ENCODE measurements at places on chromosomes 11 and 22.

DNA sequence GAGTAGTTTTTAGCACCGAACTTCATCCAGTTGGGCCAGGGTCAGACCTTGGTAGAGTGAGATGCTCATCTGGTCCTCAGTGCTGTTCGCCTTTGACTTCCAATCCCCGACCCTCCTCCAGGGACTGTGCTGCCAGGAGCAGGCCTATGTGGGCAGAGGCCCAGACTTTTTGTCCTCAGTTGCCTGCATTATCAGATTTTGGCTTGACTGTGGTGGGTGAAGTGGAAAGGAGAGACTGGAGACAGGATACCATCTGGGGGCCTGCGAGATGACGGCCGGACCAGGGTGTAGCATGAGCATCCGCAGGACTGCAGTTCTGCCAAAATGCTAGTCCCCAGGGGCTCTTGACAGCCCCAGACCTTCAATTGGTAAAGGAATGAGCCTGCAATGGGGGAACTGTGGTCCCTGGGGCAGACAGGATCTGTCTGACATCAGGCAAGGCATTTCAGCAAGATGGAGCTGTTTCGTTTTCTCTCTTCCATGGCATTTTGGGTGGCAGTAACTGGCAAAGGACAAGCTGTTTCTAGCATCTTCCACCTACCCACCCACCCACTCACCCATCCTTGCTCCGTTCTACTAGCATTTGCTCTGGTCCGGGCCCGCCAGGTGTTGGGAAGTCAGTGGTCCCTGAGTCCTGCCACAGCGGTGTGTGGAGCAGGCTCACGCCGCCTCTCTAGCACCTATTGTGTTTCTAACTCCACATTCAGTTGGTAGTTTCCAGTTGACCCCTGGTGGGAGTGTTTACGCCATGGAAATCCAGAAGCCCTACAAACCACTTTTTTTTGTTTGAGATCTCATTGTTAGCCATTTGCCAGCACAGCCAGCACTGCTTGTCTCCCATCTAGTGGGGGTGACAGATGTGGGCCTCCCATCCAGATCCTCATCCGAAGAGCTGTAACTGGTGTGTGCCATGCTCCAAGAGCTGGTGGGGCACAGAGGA, 53.5 kb downstream of the OTOG start:
- DNase-seq = no peak

DNA sequence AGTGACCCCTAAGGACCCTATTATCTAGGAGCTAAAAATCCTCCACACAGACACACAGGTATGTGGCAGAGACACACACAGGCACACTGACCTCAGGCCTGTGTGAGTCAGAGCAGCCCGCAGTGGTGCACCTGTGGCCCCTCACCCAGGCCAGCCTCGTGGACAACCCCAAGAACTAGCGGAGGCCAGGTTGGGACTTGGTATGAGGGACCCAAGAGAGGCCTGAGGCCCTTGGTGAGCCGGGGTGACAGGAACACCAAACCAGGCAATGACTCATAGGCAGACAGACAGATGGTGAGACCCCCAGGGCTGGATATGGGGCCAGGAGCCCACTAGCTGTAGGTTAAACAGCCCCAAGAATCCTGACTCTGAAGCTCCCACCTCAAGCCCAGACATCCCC, 6.0 kb downstream of the CASTOR1 start:
- no peak for DNase-seq

DNA sequence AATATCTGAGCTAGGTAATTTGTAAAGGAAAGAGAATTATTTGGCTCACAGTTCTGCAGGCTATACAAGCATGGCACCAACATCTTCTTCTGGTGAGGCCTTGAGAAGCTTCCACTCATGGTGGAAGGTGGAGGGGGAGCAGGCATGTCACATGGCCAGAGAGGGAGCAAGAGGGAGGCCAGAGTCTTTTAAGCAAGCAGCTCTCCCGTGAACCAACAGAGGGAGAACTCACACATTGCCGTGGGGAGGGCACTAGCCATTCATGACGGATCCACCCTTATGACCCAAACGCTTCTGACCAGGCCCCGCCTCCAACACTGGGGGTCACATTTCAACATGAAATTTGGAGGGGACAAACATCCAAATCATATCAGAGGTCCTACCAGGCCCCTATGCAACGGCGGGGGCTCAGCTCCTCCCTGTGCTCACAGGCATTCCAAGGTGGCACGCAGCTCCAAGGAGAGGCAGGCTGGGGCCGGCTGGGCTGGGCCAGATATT, 4.6 kb downstream of the C11orf96 start:
- DNase-seq = no peak

GRCh38 chr22:49618677-49618953, 209.1 kb downstream of the BRD1 start:
- DNase-seq = no peak

DNA sequence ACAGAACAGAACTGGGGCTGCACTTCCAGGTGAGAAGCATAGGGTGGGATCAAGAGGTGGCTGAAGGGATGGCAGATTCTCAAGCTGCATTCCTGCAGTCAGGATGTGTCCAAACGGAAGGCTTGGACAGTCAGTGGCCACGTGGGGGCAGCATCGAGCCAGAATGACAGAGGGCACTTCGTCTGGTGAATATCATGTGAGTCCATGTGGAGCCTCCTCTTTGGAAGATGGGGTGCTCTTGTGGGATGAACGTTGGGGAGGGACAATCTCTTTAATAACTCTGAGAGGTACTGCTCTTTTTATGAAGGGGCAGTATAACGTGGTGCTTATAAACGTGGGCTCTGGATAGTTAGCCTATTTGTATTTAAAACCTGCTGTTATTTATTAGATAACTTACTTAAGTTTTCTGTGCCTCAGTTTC, 154.9 kb upstream of the NAV2 start:
- peak; percentile 47 for DNase-seq

GRCh38 chr11:19816040-19816439, 103.4 kb downstream of the NAV2 start:
- DNase-seq = no peak

DNA sequence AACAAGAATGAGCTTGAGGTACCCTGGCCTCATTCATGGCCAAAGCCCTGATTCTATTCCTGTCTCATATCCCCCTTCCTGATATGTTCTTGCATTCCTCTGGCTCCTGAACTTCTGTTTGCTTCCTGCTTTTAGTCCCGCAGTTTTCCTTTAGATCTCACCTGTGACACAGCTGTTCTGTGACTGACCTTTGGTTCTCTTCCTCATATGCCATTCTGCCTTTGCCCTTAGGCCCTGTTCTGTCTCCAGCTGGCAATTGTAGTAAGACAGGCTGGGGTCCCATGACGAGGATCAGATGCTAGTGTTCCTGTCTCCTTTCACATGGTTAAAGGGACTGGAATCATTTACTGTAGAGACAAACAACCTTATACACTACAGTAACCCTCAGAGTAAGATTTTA, 59.0 kb upstream of the PDE3B start:
- DNase-seq = no peak

GRCh38 chr11:20489948-20490347, 102.4 kb downstream of the PRMT3 start:
- DNase-seq = no peak

GRCh38 chr11:8080674-8081590, at the start of gene TUB:
TSS of gene TUB (plus strand) at chr11:8081211. CDS start at chr11:8081511, 300 bp downstream.
- DNase-seq = no peak

- DNase-seq = peak; percentile 79
These were observed 171.8 kb downstream of the CTTN start for GRCh38 chr11:70569996-70570692.

- no peak for DNase-seq
These were observed 160.1 kb upstream of the NECTIN1 start for GRCh38 chr11:119889111-119889510.

GRCh38 chr22:34763496-34763895, 302.5 kb upstream of the ISX start:
- DNase-seq = no peak

GRCh38 chr22:43098356-43098755, 9.2 kb upstream of the TTLL1 start:
- DNase-seq = no peak

DNA sequence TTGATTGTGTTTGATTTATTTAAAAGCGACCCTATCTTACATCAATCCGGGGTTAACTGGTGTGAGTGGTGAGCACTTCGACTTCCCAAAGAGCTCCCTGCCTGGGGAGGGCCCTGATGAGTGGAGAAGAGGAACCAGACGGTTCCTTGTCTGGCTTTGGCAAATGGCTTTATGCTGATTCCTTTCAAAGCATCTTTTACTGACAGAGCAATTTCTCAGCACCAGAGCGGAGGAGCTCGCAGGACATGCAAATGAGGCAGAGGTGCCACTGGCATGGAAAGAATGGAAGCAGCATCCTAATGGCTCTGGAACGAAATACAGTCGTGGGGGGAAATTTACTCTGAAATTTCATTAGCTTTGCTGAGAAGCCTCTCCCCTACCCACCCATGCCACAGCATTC, 410.9 kb upstream of the B3GAT1 start:
- DNase-seq = no peak

GRCh38 chr11:65473278-65473860, 25.5 kb upstream of the MALAT1 start:
- no peak for DNase-seq

DNA sequence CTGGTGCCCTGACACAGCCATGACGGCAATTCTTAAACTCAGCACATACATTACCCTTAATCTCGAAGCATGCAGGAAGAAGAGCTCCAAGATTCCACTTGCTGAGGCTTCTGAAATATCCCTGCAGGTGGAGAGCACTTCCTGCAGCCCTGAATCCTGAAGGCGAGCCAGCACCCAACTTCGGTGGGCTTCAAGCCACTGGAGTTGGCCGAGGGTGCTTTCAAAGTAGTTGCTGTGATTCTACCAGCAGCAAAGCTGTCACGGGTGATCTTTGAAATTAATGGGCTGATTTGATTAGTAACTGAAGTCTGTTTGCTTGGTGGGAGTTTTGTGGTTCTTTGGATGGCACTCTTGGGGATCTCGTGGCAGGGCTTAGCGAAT, 9.0 kb upstream of the FTH1 start:
- no peak for DNase-seq

GRCh38 chr11:121412000-121412587, 40.0 kb upstream of the SORL1 start:
- no peak for DNase-seq

DNA sequence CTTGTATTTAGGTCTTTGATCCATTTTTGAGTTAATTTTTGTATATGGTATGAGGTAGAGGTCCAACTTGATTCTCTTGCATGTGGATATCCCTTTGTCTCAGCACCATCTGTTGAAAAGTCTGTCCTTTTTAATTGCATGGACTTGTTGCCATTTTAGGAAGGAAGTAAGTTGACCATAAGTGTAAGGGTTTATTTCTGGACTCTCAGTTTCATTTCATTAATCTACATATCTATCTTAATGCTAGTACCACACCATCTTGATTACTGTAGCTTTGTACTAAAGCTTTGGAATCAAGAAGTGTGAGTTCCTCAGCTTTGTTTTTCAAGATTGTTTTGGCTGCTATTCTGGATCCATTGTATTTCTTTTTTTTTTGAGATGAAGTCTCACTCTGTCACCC, 31.4 kb downstream of the CBL start:
- DNase-seq = no peak

DNA sequence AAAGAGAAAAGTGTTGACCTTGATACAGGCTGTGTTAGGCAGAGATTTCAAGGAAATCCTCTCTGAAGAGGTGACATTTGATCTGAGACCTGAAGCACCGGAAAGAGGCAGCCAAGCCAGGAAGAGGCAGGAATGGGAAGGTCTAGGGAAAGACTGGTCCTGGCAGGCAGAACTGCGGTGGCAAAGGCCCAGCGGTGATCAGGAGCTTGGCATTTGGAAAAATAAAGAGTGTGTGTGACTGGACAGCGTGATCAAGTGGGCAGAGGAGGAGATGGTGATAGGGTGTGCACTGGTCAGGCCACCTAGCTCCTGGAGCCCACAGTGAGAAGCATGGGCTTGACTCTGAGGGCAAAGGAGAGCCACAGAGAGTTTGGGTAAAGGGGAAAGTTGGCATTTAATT, 27.2 kb upstream of the GAB4 start:
- no peak for DNase-seq

- DNase-seq = no peak
These were observed 14.7 kb upstream of the TREH start for GRCh38 chr11:118694185-118694584.

GRCh38 chr11:105693075-105693759, 83.3 kb downstream of the GRIA4 start:
- DNase-seq = no peak

DNA sequence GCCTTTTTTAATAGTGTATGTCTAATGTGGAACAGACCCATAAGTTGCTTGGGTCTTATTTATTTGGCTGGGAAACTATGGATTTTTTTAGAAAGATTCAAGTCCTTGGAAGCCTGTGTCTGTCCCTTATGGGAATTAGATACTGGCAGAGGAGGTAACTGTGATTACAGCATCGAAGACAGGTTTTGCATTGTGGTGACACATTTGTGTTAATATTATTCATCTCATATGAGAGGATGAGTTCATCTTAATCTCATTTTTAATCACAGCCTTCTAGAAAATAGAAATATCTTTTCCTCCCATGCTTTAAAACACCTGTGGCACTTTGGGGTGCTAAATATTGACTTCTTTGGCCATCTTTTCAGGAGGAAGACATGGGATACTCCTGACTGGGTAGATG, 9.2 kb downstream of the TAB1 start:
- DNase-seq = no peak

DNA sequence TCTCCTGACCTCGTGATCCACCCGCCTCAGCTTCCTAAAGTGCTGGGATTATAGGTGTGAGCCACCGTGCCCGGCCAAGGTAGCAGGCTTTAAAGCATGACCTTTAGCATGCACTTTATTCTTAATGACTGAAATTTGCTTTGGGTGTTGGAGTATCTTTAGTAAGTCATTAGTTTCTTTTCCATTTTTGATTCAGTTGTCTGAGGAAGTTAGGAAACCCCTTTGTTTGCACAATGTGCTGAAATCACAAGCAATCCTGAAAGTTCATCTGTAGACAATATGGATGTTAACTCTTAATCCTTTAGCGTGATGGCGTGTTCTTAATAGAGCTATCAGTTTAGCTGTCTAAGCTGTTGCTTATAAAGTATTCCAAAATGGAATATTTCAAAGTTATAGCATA, 16.8 kb downstream of the SDHD start:
- no peak for DNase-seq

DNA sequence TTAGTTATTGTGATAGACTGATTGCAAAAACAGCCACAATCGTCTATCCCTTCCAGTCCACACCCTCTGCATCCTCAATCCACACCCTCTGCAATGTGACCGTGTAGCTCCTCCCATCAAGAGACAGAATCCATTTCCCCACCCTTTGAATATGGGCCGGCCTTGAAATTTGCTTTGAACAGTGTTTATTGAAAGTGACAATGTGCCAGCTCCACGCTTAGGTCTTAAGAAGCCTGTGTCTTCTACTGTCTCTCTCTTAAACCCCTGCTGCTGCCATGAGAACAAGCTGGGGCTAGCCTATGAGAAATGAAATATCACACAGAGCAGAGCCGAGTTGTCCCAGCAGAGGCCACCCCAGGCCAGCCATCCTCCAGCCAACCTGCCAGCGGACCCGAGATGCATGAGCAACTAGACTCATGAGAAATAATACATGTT, 22.3 kb upstream of the MICAL2 start:
- no peak for DNase-seq
